Activated CD8-positive, alpha-beta memory T cell treated with anti-CD3 and anti-CD28 coated beads for 24 hours (primary cell): ENCODE measurements at places on chromosomes 16 and 17.

DNA sequence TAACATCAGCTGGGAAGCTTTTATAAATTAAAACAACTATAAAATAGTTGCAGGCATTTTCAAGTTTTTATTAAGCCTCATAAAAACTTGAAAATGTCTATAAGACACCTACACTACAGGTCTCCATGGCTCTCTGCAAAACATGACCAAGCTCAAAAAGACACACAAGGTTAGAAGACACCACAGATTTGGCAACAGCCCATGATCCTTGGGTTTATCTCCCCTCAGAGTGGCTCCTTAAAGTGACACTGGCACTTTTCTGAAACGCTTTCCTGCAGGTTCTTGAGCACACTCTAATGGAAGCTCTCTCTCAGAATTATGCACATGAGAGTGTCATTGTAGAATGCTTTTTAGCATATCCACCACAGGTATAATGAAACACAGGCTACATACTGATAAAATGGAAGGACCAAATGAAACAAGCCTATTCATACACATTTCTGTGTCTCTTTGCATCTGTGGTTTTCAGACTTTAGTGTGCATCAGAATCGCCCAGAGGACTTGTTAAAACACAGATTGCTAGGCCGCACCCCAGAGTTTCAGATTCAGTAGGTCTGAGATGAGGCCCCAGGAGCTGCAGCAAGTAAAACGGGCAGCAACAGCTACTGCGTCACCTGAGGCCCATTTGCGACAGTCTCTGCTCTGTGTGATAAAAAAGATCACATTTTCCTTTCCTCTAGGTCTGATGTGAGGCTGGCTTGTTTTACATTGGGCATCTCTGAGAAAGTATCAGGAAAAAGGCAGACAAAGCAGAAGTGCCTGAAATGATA, 75.0 kb upstream of the WSB1 start:
- no peak for DNase-seq

DNA sequence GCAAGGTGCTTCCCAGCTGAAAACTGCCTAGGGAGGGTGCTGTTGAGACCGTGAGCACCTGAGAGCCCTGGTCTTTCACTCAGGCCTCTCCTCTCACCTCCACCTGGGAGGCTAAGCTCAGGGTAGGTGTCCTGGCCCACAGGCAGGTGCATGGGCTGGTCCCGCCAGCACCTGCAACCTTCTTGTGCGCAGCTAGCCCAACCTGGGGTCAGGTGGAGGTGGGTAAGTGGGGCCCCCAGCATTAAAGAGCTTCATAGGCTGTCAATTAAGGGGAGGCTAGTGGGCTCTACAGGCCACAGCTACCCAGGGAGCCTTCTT, 8.7 kb downstream of the ADCY7 start:
- DNase-seq: no peak

- DNase-seq: no peak
These were observed 150.3 kb downstream of the ASIC2 start for GRCh38 chr17:33142705-33143299.

DNA sequence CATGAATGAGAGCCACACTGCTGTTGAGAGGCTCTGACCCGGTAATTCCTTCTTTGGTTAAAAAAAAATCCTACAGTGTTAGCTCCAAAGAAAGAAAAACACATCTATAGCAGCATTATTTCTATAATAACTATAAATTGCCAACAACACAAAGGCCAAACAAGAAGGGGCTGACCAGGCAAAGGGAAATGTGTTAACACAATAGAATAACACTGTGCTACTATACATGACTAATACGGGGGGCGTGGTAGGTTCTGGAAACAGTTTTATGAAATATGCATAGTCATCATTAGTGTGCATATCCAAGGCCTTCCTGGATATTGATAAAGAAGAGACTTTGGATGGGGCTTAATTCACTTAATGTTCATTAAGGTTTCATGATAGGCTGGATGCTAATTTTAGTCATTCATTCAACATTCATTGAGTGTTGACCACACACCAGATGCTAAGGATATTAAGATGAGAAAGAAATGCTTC, 50.0 kb upstream of the CCL1 start:
- DNase-seq: no peak

DNA sequence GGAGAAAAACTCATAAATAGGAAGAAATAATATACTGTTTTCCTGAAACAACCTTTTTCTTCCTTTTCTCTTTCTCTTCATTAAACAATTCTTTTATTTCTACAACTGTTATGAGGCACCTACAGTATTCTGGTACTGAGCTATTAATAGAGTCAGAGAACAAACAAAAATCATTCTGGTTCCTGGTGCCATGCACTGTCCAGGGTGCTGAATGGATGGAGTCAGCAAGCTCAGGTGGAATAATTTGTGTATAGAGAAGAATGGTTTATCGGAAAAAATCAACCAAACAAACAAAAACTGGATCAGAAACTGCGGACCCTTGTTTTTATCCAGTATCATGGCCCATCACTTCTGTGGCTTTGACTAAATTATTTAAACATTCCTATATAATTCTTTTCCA, 430.3 kb upstream of the GOT2 start:
- DNase-seq: no peak

- no peak for DNase-seq
These were observed 195.9 kb upstream of the CHMP6 start for GRCh38 chr17:80795754-80796153.
